ENCODE measurements at places on chromosomes 2 and 18.

DNA sequence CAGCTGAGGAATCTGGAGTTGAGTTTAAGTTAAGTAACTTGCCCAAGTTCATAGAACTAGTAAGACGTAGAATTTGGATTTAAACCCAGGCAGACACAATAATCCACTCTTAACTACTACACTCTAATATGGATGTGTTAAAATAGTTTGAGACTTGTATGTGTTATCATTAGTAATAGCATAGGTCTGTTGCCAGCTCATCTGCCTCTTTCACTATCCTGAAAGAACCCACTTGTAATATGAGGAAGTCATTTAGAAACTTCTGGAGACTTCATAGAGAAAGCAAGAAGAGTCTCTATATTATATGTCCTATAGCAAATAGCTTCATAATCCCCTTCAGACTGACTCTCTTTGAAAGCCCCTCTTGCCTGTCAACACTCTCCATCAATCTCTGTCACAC is 43.0 kb upstream of the ACADL start:
- DNase-seq, result no peak

GRCh38 chr18:2850816-2851215 is 4.0 kb downstream of the EMILIN2 start:
- DNase-seq, result no peak

- DNase-seq, result no peak
Observed at GRCh38 chr2:157245846-157246764, 11.4 kb upstream of the GALNT5 start.

- DNase-seq, result no peak
Observed at GRCh38 chr2:202278944-202279343, 13.4 kb downstream of the NOP58 start.

DNA sequence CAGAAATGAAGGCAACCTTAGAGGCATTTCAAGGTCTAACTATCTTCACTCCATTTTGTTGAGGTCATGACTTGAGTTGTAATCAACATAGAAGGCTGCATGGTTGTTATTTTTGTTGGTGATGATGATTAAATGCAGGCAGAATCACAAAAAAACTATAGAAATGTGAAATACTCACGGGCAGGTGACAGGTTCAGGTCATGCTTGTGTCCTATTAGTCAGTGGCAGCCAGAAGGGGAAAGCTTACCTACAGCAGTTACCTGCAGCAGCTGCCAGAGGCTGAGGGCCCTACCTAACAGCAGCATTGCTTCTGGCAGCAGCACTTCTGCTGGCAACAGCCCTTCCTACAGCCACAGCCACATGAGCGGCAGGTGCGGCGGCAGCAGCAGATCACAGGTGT is 394 bp downstream of the SCYGR3 start:
- no peak for DNase-seq

GRCh38 chr2:100733391-100734187 is 86.3 kb upstream of the NPAS2 start:
- DNase-seq, result no peak

DNA sequence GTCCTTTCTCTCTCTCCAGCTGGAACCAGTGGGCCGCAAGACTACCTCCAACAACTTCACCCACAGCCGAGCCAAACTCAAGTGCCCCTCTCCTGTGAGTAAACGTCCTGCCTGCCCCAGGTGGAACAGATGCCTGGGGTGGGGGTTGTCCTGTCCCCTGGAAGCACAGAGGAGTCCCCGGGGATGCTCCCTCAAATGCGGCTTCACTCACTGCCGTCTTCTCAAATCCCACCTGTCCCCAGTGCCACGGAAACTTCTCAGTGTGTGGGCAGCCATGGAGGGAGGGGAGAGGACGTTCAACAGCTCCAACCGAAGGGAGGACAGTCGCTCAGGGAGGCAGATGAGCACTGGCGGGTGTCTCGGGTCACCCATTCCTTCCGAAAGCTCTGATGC is 110.7 kb upstream of the PPP1CB start:
- no peak for DNase-seq

DNA sequence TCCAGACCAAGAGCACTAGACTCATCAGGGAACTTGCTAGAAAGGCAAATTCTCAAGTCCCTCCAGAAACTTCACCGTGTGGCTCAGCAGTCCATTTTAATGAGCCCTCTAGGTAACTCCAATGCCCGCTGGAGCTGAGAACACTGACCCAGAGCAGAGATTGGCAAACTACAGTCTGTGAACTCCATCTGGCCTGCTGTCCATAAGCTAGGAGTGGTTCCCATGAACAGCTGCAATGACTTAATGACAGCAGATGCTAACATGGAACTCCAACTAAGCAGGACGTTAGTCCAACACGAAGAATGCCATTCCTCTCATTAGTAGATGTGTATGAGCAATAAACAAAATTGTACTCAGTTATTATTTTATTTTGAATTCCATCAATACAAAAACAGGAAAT is 371.9 kb downstream of the STK39 start:
- no peak for DNase-seq

GRCh38 chr2:233289648-233290047 is 18.0 kb upstream of the SAG start:
- no peak for DNase-seq

DNA sequence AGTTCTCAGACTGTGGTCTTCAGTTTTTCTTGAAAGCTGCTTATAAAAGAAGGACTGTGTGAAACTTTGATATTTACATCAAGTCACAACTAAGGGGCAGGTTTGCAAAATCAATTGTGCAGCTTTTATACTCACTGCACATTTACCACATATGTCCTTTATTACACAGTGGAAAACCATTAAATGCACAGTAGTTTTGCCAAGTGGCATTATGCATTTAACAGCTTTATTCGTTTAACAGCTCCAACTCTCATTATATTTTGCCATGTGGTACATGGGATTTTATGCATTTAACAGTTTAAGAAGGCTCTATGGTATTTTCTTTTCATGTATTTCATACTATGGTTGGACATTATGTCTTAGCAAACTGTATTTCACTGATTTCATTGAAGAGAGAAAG is 135.6 kb downstream of the SATB2 start:
- no peak for DNase-seq

DNA sequence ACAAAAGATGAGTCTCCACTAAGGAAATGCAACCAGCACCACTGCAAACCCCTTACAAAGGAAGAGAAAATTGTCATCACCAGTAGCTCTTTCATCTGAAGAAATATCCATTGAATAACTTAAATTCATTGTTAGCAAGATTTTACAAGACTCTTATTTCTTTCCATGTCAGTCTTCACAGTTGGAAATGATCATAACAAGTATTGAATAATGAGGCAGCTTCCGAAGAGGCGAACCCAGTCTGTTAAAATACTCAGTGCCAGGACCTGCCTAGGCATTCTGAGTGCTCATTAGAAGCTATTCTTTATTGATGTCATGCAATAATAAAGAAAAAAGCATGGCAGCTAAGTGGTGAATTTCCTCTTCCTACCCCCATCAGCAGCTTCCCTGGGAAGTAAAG is 33.5 kb downstream of the NOSTRIN start:
- no peak for DNase-seq

DNA sequence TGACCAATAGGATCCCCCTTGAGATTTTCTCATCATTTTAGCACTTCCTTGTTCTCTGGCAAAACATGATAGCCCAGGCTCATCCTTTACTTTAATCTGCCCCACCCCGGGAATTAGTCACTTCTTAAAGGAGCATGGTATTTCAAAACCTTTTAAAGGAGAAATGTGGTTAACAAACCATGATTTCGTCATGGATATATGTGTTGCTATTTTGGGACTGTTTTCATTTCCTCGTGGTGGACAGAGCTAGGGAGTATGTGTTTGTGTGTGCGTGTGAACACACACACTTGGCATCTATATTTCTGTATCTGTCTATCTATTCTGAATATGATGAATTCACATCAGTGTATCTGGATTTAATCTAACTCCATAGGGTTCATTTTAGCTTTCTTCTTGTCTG is 128.1 kb downstream of the BIRC6 start:
- DNase-seq, result no peak

- no peak for DNase-seq
Observed at GRCh38 chr2:187129306-187129705, 280.3 kb upstream of the ZSWIM2 start.

- DNase-seq, result no peak
Observed at GRCh38 chr2:108547606-108548005, 13.3 kb downstream of the LIMS1 start.

GRCh38 chr18:24006712-24007313 is 7.7 kb upstream of the TTC39C start:
- no peak for DNase-seq

- no peak for DNase-seq
Observed at GRCh38 chr2:160379399-160379798, 114.2 kb downstream of the RBMS1 start.

DNA sequence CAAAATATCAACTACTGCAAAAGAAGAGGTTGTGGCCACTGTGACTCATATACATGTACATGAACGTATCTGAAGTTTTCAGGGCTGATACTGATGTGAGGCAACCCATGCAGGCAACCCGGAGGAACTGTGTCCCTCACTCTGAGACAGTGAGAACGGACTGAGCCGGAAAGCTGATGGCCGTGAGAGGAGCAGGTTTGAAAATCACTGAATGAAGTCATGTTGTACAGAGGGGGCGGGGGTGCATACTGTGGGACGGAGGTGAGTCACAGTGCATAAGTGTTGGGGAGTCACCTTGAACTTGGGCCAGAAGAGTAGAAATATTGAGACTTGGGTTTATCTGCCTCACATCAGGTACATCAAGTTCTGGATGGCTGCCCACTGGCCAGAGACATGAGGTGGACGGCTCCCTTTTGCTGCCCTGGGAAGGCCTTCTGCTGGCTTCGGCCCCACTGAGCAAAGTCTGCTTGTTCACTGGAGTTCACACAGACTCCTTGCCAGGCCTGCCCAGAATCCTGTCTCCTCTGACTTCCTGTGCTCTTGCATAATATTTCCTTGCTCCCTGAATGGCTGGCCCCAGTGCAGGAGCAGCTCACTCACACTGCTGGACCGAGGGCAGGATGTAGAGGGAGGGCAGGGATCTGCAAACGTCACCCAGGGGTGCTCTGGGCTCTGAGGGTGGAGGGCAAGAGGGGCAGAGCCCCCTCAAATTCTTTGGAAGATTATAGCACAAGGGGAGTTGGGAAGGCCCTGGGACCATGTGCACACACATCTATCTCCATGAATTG is 18.1 kb downstream of the EPAS1 start:
- DNase-seq, result no peak

GRCh38 chr2:230906471-230907230 is 18.4 kb downstream of the GPR55 start:
- DNase-seq, result no peak

GRCh38 chr2:234670052-234670451 is 173.2 kb upstream of the ARL4C start:
- DNase-seq, result no peak

GRCh38 chr2:71082402-71083252 is 14.2 kb downstream of the NAGK start:
- no peak for DNase-seq

DNA sequence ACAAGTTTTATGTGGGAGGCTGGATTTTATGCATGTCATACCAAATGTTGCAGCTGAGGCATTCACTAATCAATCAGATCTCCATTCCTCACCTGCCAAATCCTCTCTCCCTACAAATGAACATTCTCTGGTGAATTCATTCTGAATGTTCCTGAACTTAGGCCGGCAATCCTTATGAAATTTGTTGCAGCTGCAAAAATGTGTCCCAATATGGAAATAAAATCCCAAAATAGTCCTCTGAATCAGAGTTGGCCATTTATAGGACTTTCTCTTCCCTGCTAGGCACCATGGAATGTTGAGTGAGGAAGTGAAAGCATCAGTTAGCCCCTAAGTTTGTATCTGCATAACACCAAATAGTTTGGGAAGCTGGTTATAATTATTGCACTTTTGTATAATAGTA is 25.6 kb downstream of the GCA start:
- DNase-seq, result no peak

- no peak for DNase-seq
Observed at GRCh38 chr2:37477921-37478320, 133.5 kb downstream of the QPCT start.

DNA sequence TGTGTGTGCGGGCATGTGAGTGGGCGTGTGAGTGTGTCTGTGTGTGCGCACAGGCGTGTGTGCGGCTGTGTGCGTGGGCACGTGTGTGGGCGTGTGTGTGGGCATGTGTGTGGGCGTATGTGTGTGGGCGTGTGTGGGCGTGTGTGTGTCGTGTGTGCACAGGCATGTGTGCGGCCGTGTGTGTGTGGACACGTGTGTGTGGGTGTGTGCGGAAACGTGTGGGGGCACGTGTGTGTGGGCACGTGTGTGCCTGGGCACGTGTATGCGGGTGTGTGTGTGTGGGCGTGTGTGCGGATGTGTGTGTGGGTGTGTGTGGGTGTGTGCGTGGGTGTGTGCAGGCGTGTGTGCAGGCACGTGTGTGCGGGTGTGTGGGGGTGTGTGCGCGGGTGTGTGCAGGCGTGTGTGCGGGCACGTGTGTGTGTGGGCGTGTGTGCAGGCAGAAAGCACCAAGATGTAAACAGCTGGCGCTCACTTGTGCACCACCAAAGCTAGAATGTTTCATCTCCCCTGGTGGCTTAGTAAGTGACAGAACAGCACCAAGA is 31.2 kb upstream of the ALKAL2 start:
- no peak for DNase-seq

DNA sequence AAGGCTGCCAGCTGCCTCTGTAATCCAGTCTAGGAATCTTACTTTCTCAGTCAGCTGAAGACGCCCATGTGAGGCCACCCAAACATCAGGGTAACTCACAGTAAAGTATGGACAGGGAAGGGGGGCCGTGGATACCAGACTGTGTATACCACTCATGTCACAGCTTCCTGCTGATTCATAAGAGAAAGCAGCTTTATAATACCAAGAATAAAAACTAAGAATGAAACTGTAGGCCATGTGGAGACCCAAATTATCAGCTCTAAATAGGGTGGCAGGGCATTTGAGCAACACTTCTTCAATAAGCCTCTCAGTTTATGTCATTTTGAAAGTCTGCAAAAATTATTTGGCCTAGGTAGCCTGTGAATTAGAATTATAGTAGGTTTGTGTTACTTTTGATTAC is 115.0 kb upstream of the CDCA7 start:
- no peak for DNase-seq

DNA sequence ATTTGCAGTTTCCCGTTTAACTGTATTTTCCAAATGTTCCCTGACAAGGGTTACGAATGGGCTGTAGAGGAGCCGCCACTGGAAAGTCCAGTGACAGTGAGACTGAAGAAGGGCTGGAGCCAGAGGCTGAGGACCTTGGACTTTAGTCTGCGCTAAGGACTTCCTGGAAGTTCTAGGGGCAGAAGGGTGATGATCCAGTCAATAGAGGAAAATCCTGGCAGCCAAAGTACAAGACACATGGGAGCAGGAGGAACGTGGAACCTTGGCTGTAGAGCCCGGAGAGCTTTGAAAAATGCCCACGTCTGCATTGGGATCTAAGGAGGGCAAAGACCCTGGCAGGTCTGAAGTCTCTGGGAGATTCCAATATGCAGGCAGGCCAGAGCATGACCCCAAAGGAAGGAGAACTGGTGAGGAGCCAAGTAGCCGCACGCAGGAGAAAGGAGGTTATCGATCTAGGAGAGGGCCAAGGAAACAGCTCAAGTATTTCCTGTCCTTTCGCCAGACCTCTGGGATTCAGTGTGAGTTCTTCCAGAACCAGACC is 28.5 kb downstream of the MBP start:
- DNase-seq, result no peak

- DNase-seq, result no peak
Observed at GRCh38 chr2:239391286-239392071, 9.3 kb downstream of the HDAC4 start.

GRCh38 chr2:237692601-237693290 is 65.4 kb downstream of the LRRFIP1 start:
- peak; percentile 27 for DNase-seq
